ENCODE measurements at places on chromosomes 3 and 15.
A peak's percentile ranks its signal among the peaks of the same experiment; 100 is the strongest.

DNA sequence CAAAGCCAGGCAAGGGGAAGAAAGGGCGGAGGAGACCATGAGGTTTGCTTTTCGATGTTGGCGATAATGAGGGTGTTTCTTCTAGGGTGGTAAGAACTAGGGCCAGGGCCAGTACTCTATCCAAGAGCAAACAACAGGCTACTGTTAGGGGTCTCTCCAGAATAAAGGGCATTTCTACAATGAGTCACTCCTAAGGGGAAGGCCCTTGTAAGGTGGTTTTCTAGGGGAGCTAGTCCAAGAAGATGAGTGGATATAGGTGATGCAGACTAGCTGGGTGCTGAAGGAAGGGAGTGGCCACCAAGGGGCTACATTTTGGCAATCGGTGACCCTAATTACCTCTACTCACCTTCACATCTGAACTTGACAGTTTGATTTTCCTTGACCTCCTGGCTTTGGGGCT lies 148.5 kb upstream of the HACD2 start:
- no peaks in the 10 kb centered on the region for H3K27me3 ChIP-seq
- H3K27ac ChIP-seq = peak overlapping the region; percentile 20
- H3K4me1 ChIP-seq = peaks cover 2% of the 10 kb centered on the region
- DNase-seq = no peak
- no peak overlapping the region for H3K4me3 ChIP-seq

DNA sequence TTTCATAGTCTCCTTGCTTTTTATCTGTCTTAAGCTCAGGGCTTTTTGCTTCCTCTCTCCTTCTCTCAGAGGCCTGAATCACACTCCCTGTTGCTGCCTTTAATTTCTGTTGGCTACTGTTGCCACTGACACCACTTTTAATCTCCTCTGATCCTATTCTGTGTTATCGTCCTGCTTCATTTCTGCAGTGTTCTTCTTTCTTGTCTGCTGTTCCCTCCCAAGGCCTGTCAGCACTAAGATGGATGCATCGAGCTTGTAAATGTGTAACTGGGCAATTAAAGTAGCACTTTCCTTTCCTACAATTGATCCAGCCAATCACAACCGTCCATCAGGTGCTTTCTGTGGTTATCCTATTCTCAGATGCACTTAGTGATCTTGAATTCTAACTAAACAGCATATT lies 71.3 kb upstream of the VEPH1 start:
- DNase-seq = no peak
- H3K27ac ChIP-seq = no peak overlapping the region
- H3K27me3 ChIP-seq = no peaks in the 10 kb centered on the region
- no peaks in the 10 kb centered on the region for H3K4me1 ChIP-seq

DNA sequence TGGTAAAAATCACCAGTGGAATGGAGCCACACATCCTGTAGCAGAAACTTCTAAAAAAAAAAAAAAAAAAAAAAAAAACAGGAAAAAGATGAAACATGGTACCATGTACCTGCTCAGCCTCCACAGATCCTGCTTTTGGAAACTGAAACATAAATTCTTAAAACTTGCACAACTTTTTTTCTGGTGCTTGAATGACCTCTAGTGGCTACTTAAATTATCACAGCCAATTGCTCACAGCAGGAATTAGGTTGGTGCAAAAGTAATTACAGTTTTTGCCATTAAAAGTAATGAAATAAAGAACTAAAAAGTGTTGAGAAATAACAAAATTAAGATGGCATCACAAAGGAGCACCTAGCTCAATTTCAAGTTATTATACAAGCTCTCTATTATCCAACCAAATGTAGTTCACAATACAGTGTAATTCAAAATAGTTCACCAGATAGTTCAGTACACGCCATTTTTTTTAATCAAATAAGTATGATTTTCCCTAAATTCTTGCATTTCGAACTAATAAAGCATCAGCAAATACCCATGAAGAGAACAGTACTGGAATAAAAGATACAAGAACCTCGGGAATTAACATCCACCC lies 80.6 kb downstream of the ULK4 start:
- DNase-seq = no peak
- no peak overlapping the region for H3K4me3 ChIP-seq
- H3K36me3 ChIP-seq = no peaks in the 10 kb centered on the region
- no peaks in the 10 kb centered on the region for H3K27me3 ChIP-seq
- no peaks in the 10 kb centered on the region for H3K4me1 ChIP-seq

DNA sequence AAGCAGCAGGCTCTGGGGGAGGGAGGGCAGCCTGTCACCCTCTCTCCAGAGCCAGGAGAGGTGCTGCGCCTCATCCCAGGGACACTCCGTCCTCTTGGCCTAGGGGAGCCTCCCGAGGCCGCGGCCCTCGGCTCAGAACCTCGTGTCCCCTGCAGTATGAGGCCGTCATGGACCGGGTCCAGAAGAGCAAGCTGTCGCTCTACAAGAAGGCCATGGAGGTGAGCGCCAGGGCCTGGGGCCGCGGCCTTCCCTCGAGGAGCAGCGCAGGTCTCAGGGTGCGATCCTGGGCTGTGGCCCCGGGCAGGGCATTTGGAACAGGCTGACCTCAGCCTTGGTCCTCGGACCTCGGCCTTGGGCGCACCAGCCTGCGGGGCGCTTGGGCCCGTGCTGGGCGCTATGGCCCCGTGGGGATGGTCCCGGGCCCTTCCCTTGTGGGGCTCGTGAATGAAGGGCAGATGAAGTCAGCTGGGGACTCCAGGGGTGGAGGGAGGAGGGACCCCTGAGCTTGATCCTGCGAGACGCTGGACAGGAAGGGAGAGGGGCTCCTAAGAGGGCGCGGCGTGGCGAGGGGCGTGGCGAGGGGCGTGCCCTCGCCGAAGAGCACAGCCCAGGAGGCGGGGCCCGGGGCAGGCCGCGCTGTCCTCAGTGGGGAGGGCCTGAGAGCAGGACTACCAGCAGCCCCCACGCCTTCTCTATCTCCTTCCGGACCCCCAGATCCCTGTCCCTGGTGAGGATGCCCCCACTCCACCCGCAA lies 32.9 kb downstream of the PSTPIP1 start:
- H3K4me1 ChIP-seq = no peaks in the 10 kb centered on the region
- peak; percentile 55 for DNase-seq
- H3K36me3 ChIP-seq = no peaks in the 10 kb centered on the region
- no peak overlapping the region for H3K27ac ChIP-seq

DNA sequence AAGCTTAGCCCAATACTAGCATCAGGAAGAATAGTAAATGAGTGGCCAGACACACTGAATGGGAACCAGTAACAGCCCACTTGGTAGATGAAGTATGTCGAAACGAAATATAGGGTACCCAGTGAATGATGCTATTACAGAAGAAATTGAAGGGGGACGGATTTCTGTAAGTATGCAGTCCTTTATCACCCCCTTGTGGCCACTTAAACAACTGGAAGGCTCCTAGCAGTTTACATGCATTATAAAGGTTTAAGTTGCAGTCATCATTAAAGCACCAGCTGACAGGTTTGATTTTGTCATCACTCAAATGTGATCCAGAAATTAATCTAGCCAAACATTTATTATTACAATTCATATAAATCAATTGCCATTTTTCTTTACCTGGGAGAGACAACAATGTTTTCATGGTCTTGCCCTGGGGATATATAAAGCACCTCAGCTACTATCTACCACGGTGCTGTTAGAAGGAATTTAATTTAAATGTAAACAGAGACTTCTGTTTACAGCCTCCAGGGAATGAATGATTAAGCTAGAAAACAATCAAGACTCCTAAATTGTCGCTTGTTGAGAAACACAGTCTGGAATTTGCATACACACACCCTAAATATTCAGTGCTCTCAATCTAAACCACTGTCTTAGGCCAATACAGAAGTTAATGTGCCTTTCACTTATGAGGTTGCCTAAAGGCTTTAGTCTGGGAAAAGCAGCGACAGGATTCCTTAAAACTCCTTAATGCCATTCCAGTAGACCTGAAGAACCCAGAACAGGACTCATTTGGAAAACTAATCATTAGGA lies 7.8 kb downstream of the EIF1B start:
- H3K27ac ChIP-seq = no peak overlapping the region
- H3K4me3 ChIP-seq = no peak overlapping the region
- no peaks in the 10 kb centered on the region for H3K27me3 ChIP-seq
- H3K36me3 ChIP-seq = peaks cover 13% of the 10 kb centered on the region

GRCh38 chr3:59908701-59909100 lies 858.9 kb upstream of the CFAP20DC start:
- no peaks in the 10 kb centered on the region for H3K36me3 ChIP-seq
- H3K4me1 ChIP-seq = no peaks in the 10 kb centered on the region
- no peak overlapping the region for H3K4me3 ChIP-seq
- H3K27me3 ChIP-seq = no peaks in the 10 kb centered on the region

- DNase-seq = no peak
- H3K27ac ChIP-seq = no peak overlapping the region
- H3K4me3 ChIP-seq = no peak overlapping the region
- no peaks in the 10 kb centered on the region for H3K27me3 ChIP-seq
These were observed 19.2 kb upstream of the MAP6D1 start for GRCh38 chr3:183844606-183845005.

DNA sequence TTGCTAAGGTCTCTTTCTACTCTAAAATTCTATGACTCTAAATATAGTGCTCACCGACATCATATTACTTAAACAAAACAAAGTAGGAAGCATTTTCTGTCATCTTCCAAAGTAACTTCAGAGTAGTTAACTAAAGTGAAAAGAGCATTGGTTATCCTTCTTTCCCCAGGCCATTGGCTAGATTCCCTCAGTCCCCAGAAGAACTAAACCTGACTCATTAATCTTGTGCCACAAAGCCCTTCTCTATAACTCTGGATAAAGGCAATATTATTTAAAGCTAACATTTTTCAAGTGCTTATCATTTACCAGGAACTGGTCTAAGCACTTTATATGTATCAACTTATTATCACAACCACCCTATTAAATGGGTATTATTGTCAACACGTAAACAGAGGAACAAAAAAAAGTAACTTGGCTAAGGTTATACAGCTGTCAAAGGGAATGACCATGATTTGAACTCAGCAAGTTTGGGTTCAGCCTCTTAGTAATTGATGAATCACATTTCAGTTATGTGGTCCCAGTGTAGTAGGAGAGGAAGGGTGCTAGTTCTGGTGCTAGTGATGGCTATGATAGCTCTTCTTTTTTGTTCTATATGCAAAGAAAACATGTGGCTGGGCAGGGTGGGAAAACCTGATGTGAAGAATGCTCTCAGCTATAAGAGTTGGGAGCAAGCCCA lies 304.9 kb downstream of the FGF12 start:
- H3K27ac ChIP-seq = no peak overlapping the region
- no peak for DNase-seq
- no peaks in the 10 kb centered on the region for H3K4me1 ChIP-seq
- no peaks in the 10 kb centered on the region for H3K36me3 ChIP-seq
- H3K4me3 ChIP-seq = no peak overlapping the region
- H3K27me3 ChIP-seq = no peaks in the 10 kb centered on the region

DNA sequence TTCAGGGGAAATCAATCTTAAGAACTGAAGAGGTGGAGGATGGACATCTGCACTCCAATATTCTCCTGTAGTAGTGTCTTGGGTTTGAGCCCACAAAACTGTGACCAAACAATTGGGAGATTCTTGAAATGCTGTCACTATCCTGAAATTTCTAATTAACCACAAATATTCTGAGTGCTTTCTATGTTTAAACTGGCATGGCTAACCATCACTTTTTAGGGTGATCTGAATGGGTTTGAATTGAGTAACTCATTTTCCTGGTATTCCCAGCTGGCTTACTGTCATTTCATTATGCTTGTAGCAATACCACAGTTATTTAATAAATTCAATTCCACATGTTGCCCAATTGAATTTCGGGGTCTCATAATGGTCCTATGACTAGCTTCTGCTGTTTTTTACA lies 216.9 kb upstream of the DCBLD2 start:
- DNase-seq = no peak
- H3K27ac ChIP-seq = no peak overlapping the region
- H3K4me1 ChIP-seq = no peaks in the 10 kb centered on the region
- no peaks in the 10 kb centered on the region for H3K27me3 ChIP-seq
- H3K36me3 ChIP-seq = no peaks in the 10 kb centered on the region
- no peak overlapping the region for H3K4me3 ChIP-seq

DNA sequence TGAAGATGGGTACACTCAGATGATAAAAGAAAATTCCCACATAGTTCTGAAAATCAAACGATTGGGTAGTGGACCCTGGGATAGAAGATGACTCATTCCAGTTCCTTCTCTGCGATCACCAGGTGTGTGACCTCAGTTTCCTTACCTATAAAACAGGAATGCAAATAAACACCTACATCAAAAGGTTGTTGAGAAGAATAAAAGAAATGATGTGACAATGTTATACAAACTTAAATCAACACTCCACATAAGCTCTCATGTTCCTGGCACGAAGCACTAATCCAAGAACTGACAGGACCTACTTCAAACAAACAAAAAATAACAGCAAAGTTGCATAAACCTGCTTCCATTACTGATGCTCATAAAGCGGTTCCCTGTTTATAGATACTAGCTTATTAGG lies 69.2 kb downstream of the RORA start:
- H3K4me1 ChIP-seq = no peaks in the 10 kb centered on the region
- H3K36me3 ChIP-seq = no peaks in the 10 kb centered on the region
- DNase-seq = no peak
- H3K4me3 ChIP-seq = no peak overlapping the region
- H3K27ac ChIP-seq = no peak overlapping the region
- no peaks in the 10 kb centered on the region for H3K27me3 ChIP-seq

DNA sequence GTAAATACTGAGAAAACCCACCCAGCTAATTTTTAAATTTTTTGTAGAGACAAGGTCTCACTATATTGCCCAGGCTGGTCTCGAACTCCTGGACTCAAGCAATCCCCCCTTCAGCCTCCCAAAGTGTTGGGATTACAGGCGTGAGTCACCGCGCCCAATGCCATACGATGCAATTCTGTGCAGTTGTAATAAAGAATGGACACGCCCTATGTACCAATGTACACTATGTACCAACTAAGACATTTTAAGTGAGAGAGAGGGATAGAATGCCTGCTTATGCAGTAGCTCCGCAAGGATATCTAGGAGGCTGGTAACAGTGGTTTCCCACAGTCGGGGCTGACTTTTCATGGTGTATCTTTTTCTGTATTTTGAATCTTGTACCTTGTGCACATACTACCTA lies 14.6 kb downstream of the ZNF710 start:
- H3K27ac ChIP-seq = no peak overlapping the region
- no peak overlapping the region for H3K4me3 ChIP-seq
- no peaks in the 10 kb centered on the region for H3K4me1 ChIP-seq
- peak; percentile 35 for DNase-seq
- H3K36me3 ChIP-seq = no peaks in the 10 kb centered on the region

DNA sequence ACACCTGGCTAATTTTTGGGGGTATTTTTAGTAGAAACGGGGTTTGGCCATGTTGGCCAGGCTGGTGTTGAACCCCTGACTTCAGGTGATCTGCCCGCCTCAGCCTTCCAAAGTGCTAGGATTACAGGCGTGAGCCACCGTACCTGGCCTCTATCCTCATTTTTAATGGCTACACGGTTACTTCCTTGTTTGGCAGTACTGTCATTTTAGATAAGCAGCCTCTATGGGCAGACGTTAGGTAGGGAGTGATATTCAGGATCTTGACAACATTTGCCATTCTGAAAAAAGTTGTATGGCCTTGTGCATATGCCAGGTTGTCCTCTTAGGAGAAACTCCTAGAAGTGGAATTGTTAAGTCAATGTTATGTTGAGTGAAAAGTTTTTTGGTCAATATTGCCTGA lies 141.7 kb downstream of the ITPR1 start:
- H3K4me1 ChIP-seq = no peaks in the 10 kb centered on the region
- no peaks in the 10 kb centered on the region for H3K27me3 ChIP-seq
- H3K4me3 ChIP-seq = no peak overlapping the region
- DNase-seq = no peak
- no peak overlapping the region for H3K27ac ChIP-seq

Measured in ascending aorta (tissue), 2 donors.